Astrocyte (in vitro differentiated cells and primary cell): ENCODE measurements at places on chromosomes 11 and 22.

DNA sequence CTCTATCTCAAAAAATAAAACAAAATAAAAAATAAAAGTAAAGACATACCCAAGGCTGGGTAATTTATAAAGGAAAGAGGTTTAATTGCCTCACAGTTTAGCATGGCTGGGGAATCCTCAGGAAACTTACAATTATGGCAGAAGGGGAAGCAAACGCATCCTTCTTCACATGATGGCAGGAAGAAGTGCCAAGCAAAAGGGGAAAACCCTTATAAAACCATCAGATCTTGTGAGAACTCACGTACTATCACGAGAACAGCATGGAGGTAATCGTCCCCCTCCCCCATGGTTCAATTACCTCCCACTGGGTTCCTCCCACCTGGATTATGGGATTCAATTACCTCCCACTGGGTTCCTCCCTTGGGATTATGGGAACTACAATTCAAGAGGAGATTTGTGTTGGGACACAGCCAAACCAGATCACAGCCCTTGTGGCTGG is 8.3 kb upstream of the SSTR3 start:
- peaks cover 10% of the 10 kb centered on the region for H3K27me3 ChIP-seq
- no peak overlapping the region for H3K4me3 ChIP-seq
- no peak overlapping the region for H3K27ac ChIP-seq
- no peak for DNase-seq
- H3K36me3 ChIP-seq = no peaks in the 10 kb centered on the region
- H3K4me1 ChIP-seq = no peaks in the 10 kb centered on the region

DNA sequence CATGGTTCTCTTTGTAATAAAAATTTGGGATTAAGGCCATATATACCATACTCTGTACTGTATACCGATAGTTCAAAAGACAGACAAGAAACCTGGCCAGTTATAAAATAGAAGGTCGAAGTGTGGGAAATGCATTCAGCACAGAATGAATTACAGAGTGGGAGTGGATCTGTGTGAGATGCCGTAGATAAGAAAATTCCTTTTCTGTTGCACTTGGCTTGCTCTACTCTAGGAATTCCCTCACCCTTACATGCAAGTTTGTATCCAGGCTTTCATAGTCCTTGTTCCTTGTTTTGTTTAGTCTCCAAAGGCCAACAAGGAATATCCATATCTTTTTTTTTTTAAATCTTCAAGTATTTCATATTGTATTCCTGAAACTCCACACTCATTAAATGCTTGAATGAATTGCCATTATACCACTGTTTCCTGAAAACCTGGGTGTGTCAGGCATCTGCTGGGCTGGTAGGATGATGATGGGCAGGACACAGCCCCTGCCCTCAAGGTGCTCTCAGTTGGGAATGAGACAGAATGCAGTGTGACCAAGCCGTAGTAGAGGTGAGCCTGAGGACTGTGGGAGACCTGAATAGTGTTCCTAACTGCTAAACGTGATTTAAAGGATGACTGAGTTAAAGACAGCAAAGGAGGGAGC is 53.5 kb downstream of the TEAD1 start:
- peak overlapping the region; percentile 77 for H3K27ac ChIP-seq
- no peaks in the 10 kb centered on the region for H3K36me3 ChIP-seq
- no peak overlapping the region for H3K4me3 ChIP-seq
- no peaks in the 10 kb centered on the region for H3K27me3 ChIP-seq
- DNase-seq = peak; percentile 91

DNA sequence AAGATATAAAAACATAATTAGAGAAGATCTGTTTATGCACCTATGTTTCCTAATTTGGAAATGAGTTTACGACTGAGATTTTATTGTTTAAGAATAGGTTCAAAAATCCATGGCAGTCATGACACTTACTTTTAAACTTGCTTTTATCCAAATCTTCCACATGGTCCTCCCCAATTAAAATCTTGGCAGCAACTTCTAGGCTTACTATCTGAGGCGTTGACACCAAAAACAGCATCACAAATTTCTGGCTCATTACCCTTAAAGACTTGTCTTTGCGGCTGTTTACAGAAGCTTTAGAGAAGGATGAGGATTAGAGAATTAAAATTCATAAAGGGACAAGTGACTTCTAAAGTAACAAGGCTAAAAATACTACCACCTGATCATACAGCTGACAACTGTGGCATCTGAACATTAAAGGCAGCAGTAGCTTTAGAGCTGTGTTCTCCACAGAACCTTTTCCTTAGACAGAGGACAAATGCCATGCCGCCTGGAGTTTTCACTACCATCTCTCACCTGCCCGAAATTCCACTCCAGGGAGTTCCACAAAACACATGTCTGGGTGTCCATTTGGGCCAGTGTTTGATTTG is 6.4 kb downstream of the E2F8 start:
- H3K36me3 ChIP-seq = no peaks in the 10 kb centered on the region
- no peak overlapping the region for H3K27ac ChIP-seq
- DNase-seq = no peak
- peaks cover 4% of the 10 kb centered on the region for H3K4me1 ChIP-seq

GRCh38 chr22:27671413-27671935 is 130.1 kb downstream of the MN1 start:
- no peak overlapping the region for H3K4me3 ChIP-seq
- H3K27ac ChIP-seq = no peak overlapping the region
- no peaks in the 10 kb centered on the region for H3K36me3 ChIP-seq
- no peak for DNase-seq

- H3K27ac ChIP-seq = no peak overlapping the region
- no peaks in the 10 kb centered on the region for H3K4me1 ChIP-seq
- peaks cover 27% of the 10 kb centered on the region for H3K27me3 ChIP-seq
- no peaks in the 10 kb centered on the region for H3K36me3 ChIP-seq
- DNase-seq = no peak
Measured at GRCh38 chr22:39980596-39980995, 14.2 kb upstream of the FAM83F start.

DNA sequence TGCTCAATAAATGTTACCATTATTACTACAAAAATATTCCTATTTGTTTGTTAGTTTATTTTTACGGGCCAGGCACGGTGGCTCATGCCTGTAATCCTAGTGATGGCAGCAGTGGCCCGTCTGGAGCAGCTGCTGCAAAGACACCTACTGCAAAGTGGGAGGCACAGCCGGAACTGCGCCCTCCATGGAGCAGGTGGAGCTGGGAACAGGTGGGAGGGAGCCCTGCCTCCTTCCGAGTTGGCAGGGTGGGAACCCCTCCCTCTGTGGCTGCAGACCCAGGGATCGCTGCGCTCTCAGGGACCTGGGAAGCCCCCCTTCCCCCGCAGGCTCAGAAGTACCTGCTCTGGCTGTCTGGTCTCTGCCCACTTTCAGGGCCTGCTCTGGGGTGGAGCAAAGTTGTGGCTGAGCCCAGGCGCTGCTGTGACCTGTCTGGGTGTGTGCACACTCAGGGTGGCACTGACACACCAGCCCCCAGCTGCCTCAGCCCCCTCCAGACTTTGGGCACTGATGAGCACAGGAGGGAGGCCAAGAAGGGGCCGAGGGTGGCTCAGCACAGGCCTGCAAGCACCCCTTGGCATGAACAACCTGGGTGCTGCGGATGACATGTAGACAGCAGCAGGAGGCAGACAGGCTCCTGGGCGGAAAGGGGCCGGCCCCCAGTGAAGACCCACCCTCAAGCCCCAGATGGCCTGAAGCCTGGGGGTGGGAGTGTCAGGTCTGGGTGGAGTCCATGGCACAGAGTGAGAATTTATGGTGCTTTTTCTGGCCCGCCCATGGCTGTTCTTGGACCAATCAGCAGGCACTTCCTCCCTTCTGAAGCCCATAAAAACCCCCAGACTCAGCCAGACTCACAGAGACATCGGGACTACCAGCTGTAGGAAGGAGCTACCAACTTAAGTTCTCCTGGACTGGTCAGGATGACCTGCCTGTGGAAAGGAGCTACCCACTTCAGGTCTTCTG is 103.7 kb upstream of the CLMP start:
- no peak for DNase-seq
- H3K36me3 ChIP-seq = no peaks in the 10 kb centered on the region
- peaks cover 13% of the 10 kb centered on the region for H3K4me1 ChIP-seq
- H3K27ac ChIP-seq = no peak overlapping the region
- H3K4me3 ChIP-seq = no peak overlapping the region

DNA sequence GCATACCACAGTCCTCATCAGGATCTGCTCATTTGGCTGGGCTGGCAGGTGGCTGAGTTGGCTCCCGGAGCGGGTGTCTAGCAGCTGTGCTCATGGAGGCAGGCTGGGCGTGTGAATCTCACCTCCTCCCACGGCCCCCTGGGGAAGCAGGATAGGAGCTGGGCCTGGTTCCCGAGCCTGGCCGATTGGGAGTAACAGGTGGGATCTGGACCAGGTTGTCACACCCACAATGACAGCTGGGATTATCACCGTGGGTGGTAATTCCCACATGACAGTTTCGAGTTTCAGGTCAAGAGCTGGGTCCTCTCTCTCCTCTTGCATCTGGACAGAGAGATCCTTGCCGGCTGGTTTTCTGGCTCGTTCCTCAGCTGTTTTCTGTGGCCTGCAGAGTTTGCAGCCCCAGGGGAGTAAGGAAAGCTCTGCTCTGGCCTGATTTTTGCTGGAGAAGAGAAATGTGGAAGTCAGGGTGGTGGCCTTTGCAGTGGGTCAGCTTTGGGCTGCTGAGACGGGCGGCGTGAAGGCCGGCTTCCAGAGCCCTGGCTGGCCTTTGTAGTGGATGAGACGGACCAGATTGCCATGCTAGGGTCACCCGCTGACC is 57.0 kb downstream of the BCR start:
- no peak overlapping the region for H3K4me3 ChIP-seq
- H3K36me3 ChIP-seq = no peaks in the 10 kb centered on the region
- peaks cover 42% of the 10 kb centered on the region for H3K4me1 ChIP-seq
- H3K27me3 ChIP-seq = no peaks in the 10 kb centered on the region
- DNase-seq = peak; percentile 53

- H3K27me3 ChIP-seq = peaks cover 3% of the 10 kb centered on the region
- no peaks in the 10 kb centered on the region for H3K36me3 ChIP-seq
- no peak overlapping the region for H3K4me3 ChIP-seq
- no peaks in the 10 kb centered on the region for H3K4me1 ChIP-seq
- peak; percentile 20 for DNase-seq
Measured at GRCh38 chr11:27621405-27622161, 78.7 kb downstream of the BDNF start.

- no peak overlapping the region for H3K4me3 ChIP-seq
- no peaks in the 10 kb centered on the region for H3K36me3 ChIP-seq
- no peaks in the 10 kb centered on the region for H3K27me3 ChIP-seq
- no peak for DNase-seq
- H3K4me1 ChIP-seq = no peaks in the 10 kb centered on the region
- no peak overlapping the region for H3K27ac ChIP-seq
Measured at GRCh38 chr11:38795027-38795426, 2197.0 kb upstream of the RAG2 start.

GRCh38 chr11:117679461-117679860 is 117.6 kb downstream of the DSCAML1 start:
- H3K27ac ChIP-seq = no peak overlapping the region
- H3K4me1 ChIP-seq = no peaks in the 10 kb centered on the region
- no peak overlapping the region for H3K4me3 ChIP-seq
- DNase-seq = no peak
- no peaks in the 10 kb centered on the region for H3K36me3 ChIP-seq

- no peaks in the 10 kb centered on the region for H3K36me3 ChIP-seq
- H3K27me3 ChIP-seq = no peaks in the 10 kb centered on the region
- no peak overlapping the region for H3K4me3 ChIP-seq
- no peak overlapping the region for H3K27ac ChIP-seq
Measured at GRCh38 chr22:41690476-41690875, 1.8 kb upstream of the SNU13 start.

DNA sequence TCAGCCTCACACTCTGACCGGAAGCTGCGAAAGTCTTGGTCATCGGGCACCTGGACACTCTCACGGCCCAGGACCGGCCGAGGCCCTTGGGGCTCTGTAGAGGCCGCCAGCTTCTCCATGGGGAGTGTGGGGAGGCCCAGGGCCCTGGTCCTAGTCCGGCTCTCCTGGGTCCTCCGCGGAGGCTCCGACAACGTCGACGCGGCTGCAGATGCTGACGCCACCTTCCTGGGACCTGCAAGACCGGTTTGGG is 12.9 kb downstream of the STARD10 start:
- H3K36me3 ChIP-seq = no peaks in the 10 kb centered on the region
- H3K27me3 ChIP-seq = no peaks in the 10 kb centered on the region
- no peak for DNase-seq
- H3K4me3 ChIP-seq = peak overlapping the region; percentile 29

GRCh38 chr11:45089676-45090499 is 56.6 kb upstream of the PRDM11 start:
- H3K4me1 ChIP-seq = peaks cover 23% of the 10 kb centered on the region
- peaks cover 8% of the 10 kb centered on the region for H3K27me3 ChIP-seq
- H3K36me3 ChIP-seq = no peaks in the 10 kb centered on the region

- peaks cover 8% of the 10 kb centered on the region for H3K4me1 ChIP-seq
- no peak overlapping the region for H3K4me3 ChIP-seq
- peak; percentile 41 for DNase-seq
- peaks cover 9% of the 10 kb centered on the region for H3K27me3 ChIP-seq
- no peaks in the 10 kb centered on the region for H3K36me3 ChIP-seq
Measured at GRCh38 chr22:33923660-33924246, 3.5 kb upstream of the LARGE1 start.

DNA sequence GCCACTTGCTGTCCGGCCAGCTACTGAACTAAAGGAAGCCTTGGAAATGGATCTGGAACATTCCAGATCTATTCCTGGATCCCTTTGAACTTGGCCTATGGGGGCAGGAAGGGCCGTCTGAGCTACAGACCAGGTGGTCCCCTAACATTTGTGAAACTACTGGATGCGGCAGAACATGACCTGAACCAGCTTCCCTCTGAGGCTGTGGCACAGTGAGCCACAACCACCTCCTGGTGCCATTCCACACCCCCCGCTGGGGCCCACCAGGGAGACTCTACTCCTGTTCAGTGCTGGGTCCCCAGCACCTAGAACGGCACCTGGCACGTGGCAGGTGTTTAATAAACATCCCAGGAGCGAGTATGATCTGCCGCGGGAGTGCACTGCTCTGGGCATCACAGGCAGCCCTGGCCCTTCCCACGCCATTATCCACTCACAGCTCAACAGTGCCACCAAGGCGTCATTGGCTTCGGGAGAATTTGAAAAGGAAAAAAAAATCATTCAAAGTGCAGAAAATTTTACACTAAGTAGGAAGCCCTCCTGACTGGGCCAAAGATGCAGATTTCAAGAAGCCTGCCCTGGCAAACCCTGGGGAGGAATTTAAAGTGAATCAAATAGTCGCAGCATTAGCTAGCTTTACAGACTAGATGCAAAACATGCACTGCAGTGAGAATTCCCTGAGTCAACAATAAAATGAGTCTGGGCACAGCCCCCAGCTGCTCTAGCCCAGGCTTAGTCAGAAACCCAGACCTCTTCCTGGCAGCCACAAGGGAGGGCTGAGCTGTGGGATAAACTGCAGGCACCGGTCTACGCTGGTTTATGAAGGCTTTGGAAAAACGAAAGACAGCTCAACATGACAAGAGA is 14.3 kb upstream of the EFCAB6 start:
- no peaks in the 10 kb centered on the region for H3K36me3 ChIP-seq
- peak overlapping the region; percentile 43 for H3K4me3 ChIP-seq
- peaks cover 17% of the 10 kb centered on the region for H3K4me1 ChIP-seq
- no peaks in the 10 kb centered on the region for H3K27me3 ChIP-seq
- H3K27ac ChIP-seq = peak overlapping the region; percentile 62
